ENCODE measurements at places on chromosomes 6 and 20. TPM values are rescaled to one million over a fixed set of nuclear protein-coding genes. Genes with fewer than 3 reads are reported as not detected.

- DNase-seq: no peak
- no peak overlapping the region for H3K4me3 ChIP-seq
- H3K4me1 ChIP-seq: peaks cover 60% of the 10 kb centered on the region
Observed at GRCh38 chr6:161168281-161168891, 105.5 kb downstream of the AGPAT4 start.

DNA sequence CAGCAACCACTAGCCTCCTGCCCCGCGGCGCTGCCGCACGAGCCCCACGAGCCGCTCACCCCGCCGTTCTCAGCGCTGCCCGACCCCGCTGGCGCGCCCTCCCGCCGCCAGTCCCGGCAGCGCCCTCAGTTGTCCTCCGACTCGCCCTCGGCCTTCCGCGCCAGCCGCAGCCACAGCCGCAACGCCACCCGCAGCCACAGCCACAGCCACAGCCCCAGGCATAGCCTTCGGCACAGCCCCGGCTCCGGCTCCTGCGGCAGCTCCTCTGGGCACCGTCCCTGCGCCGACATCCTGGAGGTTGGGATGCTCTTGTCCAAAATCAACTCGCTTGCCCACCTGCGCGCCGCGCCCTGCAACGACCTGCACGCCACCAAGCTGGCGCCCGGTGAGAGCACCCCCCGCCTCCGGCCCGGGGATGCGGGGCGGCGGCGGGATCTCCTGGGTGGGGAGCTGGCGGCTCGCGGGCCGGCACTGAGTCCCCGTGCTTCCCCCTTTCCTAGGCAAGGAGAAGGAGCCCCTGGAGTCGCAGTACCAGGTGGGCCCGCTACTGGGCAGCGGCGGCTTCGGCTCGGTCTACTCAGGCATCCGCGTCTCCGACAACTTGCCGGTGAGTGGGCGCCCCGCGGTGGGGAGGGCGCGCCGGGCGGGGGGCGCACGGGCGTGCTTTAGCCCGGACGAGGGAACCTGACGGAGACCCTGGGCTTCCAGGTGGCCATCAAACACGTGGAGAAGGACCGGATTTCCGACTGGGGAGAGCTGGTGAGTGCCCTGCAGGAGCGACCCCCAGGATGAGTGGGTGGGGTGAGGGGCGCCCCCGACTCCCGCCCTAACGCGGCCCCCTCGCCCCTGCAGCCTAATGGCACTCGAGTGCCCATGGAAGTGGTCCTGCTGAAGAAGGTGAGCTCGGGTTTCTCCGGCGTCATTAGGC is 585 bp downstream of the PIM1 start:
- H3K27ac ChIP-seq: peak overlapping the region; percentile 86
- H3K27me3 ChIP-seq: no peaks in the 10 kb centered on the region
- H3K4me1 ChIP-seq: peaks cover 58% of the 10 kb centered on the region
- peak; percentile 70 for DNase-seq

GPX5 gene
- not detected for total RNA-seq

UBE2C gene
- total RNA-seq: 249 TPM

DNA sequence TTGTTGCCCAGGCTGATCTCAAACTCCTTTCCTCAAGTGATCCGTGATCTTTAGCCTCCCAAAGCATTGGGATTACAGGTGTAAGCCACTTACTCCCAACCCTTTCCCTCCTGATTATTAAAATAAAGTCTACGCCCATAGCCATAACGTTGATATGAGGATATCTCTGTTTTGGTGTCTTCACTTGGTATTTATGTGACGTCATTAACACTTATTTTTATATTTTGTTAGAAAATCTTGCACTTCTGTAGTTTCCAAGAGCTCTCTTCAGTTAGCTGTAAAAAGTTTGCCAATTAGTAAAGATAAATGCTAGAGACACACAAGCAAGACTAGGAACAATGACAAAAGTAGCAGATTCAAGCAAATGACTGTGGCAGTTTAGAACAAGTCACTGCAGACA is 115.6 kb upstream of the HSF2 start:
- DNase-seq: no peak
- no peak overlapping the region for H3K27ac ChIP-seq
- H3K36me3 ChIP-seq: no peaks in the 10 kb centered on the region
- H3K27me3 ChIP-seq: no peaks in the 10 kb centered on the region
- H3K4me3 ChIP-seq: no peak overlapping the region
- H3K4me1 ChIP-seq: no peaks in the 10 kb centered on the region

GRCh38 chr20:37627767-37628130 is 66.1 kb upstream of the CTNNBL1 start:
- no peak overlapping the region for H3K27ac ChIP-seq
- no peaks in the 10 kb centered on the region for H3K36me3 ChIP-seq
- H3K4me1 ChIP-seq: peaks cover 3% of the 10 kb centered on the region
- H3K27me3 ChIP-seq: peaks cover 24% of the 10 kb centered on the region
- H3K4me3 ChIP-seq: no peak overlapping the region
- no peak for DNase-seq
